ENCODE measurements at places on chromosomes 7 and 10.

DNA sequence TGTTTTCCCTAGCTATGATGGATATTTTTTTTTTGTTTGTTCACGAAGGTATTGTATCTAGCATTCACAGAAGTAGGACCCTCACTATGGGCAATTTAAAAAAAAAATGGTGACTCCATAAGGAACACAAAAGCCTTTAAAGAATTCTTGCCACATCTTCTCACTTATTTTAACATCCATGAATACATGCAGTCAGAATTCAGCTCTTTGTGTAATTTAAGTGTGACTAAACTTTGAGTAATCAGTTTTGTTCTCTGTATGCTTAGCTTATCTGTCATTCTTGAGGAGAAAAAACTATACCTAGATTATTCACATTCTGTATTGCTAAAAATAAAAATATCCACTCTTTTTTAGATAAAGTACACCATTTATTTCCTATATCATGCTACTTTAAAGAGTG is 313.2 kb upstream of the KCND2 start:
- DNase-seq: no peak

GRCh38 chr10:27865221-27865635 is 119.6 kb upstream of the MKX start:
- no peak for DNase-seq

DNA sequence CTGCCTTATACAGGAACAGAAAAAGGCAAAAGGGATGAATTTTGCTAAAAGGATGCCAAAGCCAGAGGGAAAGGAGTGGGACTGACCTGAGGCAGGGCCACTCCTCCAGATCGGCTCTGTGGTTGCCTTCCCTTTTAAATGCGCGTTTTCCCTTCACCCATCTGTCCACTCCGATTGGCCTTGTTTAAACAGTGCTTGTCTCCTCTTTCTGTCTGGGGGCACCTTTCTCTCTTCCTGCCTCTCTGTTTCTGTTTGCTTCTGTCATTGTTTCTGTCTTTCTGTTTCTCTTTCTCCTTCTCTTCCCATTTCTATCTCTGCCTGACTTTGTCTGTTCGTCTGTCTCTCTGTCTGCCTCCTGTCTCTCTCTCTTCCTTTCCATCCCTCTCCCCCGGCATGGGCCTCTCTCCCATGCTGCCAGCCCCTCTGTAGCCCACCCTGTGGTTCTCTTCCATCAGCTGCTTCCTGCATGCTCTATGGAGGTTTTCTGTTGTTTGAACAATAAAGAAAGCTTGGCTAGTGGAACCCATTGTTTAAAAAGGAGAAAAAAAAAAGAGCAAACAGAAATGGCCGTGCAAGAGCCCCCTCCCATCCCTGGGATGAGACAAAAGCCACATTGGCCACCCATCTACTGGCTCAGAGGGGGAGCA is 29.5 kb upstream of the HSPB1 start:
- DNase-seq: no peak

DNA sequence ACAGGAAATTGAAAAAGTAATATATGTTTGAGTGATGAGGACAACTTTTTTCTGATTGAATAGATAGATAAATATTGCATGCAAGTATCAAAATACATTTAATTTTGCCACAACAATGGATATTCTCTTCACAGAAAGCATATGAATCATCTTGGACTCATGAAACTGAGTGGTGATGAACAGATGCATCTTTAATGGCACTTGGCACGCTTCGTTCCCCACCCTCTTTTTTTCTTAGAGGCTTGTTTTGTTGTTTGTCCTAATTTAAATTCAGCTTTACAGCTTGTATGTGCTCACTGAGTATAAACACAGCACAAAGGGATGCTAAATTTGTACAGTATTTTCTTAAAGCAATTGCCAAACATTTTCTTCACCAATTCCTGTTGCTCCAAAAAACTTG is 145.0 kb upstream of the YAE1 start:
- no peak for DNase-seq

- no peak for DNase-seq
These were observed 46.4 kb upstream of the TARP start for GRCh38 chr7:38319873-38320272.

DNA sequence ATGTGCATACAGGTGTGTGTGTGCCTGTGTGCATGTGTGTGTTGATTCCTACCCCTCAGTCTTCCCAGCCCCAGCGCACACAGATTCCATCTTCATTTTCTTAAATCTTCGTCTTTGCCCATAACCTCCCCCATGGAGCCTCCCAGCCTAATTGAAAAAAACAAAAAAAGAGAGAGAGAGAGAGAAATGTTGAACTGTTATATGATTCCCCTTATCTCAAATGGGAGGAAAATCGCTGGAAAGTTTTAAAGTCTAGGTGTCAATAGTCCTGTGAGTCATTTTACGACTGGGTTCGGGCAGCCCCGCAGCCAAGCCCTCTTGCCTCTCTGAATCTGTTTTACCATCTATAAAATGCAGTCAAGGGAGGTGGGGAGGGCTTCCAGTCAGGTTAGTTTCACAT is 60.9 kb downstream of the SPOCK2 start:
- no peak for DNase-seq

DNA sequence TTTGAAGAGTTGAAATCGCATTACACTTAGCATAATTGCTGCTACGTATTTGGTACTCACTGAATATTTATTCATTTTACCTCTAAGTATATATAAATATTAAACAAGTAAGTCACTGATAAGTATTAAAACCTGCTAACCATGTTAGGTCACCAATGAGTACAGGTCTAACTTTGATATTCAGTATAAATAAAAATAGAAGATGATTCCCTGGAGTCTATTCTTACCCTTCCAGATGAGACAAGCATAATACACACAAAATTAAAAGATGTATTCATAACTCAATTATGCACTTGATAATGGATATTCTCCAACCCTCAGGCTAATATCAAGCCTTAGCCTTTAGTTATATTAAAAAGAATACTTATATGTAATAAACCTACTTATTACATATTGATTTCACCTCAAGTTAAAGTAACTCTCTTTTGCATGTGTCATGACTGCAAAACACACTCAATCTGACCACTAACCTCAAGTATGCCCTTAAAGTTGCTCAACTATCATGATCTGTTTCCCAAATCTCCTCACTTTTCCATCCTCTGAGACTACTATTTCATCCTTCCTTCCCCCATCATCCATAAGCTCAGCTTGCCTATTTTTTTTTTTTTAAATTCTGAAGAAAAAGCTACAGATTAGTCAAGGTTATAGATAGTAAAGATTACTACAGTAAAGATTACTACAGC is 46.8 kb downstream of the IPMK start:
- DNase-seq: no peak

DNA sequence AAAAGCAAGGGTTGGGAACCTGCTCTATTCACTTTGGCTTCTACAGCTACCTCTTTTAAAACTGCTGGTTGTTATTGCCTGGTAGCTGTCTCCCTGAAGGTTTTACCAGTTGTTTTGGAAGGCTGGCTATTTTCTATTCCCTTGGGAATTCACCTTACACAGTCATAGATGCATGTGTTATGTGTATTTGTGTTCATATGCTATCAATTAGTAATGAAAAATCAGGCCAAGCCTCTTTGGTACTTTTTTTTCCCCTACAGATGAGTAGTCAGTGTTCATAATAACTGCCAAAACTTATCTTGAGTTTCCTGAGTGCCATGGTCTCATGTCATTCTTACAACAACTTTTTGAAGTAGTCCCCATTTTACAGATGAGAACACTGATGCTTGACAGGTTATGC is 738.0 kb upstream of the GALNT17 start:
- no peak for DNase-seq

GRCh38 chr10:54368984-54369383 is 432.0 kb downstream of the PCDH15 start:
- no peak for DNase-seq

- no peak for DNase-seq
These were observed 65.2 kb upstream of the FAM20C start for GRCh38 chr7:127064-127598.

GRCh38 chr10:119531067-119531466 is 11.5 kb downstream of the RGS10 start:
- no peak for DNase-seq

DNA sequence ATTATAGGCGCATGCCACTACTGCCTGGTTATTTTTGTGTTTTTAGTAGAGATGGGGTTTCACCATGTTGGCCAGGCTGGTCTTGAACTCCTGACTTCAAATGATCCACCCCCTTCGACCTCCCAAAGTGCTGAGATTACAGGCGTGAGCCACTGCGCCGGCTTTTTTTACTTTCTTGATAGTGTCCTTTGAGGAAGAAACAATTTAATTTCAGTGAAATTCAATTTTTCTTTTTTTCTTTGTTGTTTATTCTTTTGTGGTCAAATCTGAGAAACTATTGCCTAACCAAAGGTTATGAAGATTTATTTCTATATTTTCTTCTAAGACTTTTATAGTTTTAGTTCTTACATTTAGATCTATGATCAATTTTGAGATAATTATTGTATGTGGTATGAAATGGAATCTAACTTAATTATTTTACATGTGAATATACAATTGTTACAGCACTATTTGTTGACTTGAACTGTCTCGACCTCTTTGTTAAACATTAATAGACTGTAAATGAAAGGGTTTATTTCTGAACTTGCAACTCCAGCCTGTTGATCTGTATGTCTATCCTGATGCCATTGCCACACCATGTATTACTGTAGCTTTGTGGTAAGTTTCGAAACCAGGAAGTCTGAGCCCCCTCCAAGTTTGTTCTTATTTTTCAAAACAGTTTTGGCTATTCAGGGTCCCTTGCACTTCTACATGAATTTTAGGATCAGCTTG is 19.8 kb upstream of the RASSF4 start:
- no peak for DNase-seq

- DNase-seq: no peak
These were observed 97.4 kb downstream of the CPED1 start for GRCh38 chr7:121085922-121086321.

- no peak for DNase-seq
These were observed 81.7 kb downstream of the STK31 start for GRCh38 chr7:23791721-23792120.

- DNase-seq: no peak
These were observed 544.2 kb downstream of the CNTNAP2 start for GRCh38 chr7:146660839-146661238.

GRCh38 chr7:142383841-142384492 is 126.1 kb upstream of the PRSS58 start:
- no peak for DNase-seq

DNA sequence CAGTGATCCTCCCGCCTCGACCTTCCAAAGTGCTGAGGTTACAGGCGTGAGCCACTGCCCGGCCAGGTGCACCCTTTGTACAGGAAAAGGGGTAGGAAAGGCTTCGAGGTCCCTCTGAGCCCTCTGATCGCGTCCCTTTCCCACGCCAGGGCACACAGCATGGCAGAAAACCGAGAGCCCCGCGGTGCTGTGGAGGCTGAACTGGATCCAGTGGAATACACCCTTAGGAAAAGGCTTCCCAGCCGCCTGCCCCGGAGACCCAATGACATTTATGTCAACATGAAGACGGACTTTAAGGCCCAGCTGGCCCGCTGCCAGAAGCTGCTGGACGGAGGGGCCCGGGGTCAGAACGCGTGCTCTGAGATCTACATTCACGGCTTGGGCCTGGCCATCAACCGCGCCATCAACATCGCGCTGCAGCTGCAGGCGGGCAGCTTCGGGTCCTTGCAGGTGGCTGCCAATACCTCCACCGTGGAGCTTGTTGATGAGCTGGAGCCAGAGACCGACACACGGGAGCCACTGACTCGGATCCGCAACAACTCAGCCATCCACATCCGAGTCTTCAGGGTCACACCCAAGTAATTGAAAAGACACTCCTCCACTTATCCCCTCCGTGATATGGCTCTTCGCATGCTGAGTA is 871 bp downstream of the POP7 start:
- no peak for DNase-seq

- no peak for DNase-seq
These were observed 94.8 kb downstream of the GSAP start for GRCh38 chr7:77321300-77321699.

- DNase-seq: no peak
These were observed 1.0 kb upstream of the PLXDC2 start for GRCh38 chr10:19815036-19815730.

- no peak for DNase-seq
These were observed 174.3 kb upstream of the PITRM1 start for GRCh38 chr10:3346851-3347250.

DNA sequence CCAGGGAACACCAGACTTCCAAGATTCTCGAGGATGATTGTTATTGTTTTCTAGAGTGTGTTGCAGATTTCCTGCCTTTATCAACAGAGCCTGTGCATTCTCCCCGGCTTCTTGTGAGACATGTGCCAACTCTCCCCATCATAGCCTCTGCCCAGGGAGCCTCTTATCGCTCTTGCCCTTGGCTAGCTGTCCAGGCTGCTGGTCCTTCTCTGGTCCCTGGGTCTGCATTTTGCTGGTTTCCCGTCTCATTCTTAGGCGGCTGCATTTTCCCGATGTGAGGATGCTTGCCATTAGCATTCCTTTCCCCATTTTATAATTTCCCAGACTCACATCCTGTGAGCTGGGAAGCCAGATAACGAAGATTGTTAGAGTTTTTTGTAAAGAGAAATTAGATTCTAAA is 15.2 kb downstream of the SLC13A4 start:
- DNase-seq: no peak

DNA sequence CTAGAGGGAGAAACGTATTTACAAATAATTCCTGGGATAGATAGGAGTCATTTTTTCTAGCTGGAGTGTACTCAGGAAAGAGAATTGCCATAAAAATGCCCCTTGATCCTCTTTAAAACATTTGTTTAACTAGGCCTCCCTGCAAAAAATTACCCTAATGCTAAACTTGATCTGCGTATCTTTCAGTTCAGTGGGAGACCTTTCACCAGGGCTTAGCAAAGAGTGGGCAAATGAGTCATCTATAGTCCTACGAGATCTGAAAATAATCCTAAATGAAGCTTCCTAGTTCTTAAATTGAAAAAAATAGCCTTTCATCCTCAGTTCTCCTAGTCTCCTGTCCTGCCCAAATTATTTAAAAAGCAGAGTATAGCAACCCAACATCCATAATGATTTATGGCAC is 198.6 kb upstream of the FRMD4A start:
- no peak for DNase-seq

GRCh38 chr7:22995011-22995410 is 18.9 kb downstream of the HYCC1 start:
- DNase-seq: no peak

GRCh38 chr10:132493246-132493755 is 44.3 kb upstream of the INPP5A start:
- DNase-seq: no peak

GRCh38 chr7:139908792-139909191 is 79.7 kb downstream of the TBXAS1 start:
- DNase-seq: no peak

GRCh38 chr10:72480861-72481260 is 126.1 kb upstream of the DNAJB12 start:
- DNase-seq: no peak

GRCh38 chr7:103346396-103346795 is 1.0 kb upstream of the PSMC2 start:
- no peak for DNase-seq

- DNase-seq: no peak
These were observed 1231.6 kb upstream of the CELF2 start for GRCh38 chr10:9786101-9786500.

DNA sequence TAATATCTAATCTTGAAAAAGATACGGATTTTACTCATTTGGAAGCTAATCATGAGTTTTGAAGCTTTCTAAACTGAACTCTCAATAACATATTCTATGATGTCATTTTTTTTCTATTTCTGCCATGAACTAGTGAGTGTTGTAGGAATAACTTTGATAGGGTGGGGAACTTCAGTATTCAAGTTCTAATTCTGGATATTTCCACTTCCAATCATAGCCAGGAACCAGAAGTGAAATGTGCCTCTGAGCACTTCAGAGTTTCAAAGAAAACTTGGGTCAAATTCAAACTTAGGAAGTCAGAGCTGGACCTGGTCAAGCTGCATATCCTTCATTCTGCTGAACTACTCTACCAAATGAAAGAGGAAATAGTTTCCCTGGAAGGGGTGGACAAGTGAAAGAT is 847 bp downstream of the AGMO start:
- DNase-seq: no peak
